Bronchus fibroblast of lung (primary cell): ENCODE measurements at places on chromosomes 1 and 21. TPM values are rescaled to one million over a fixed set of nuclear protein-coding genes. Genes with fewer than 3 reads are reported as not detected.

The SHCBP1L gene
- not detected in 2 replicates for total RNA-seq

The DCST1 gene
- total RNA-seq: not detected in 2 replicates

The TGFB2 gene
- total RNA-seq: 0.59 and 0.84 TPM in 2 replicates

The ADGRL4 gene
- 7.0 and 10.4 TPM in 2 replicates for total RNA-seq

The CAMK2N1 gene
- total RNA-seq: 18.7 and 28.6 TPM in 2 replicates

The TFAP2E gene
- total RNA-seq: under 0.01 TPM in 1 of 2 replicates, not detected in the other

The AURKAIP1 gene
- total RNA-seq: 193 and 196 TPM in 2 replicates

The PAFAH2 gene
- 9.7 and 14.5 TPM in 2 replicates for total RNA-seq
